ENCODE measurements at places on chromosomes 5 and 9.

- DNase-seq, result no peak
Measured at GRCh38 chr5:87576867-87577266, 164.1 kb upstream of the CCNH start.

- DNase-seq, result no peak
Measured at GRCh38 chr5:10860645-10861422, 99.8 kb upstream of the DAP start.

DNA sequence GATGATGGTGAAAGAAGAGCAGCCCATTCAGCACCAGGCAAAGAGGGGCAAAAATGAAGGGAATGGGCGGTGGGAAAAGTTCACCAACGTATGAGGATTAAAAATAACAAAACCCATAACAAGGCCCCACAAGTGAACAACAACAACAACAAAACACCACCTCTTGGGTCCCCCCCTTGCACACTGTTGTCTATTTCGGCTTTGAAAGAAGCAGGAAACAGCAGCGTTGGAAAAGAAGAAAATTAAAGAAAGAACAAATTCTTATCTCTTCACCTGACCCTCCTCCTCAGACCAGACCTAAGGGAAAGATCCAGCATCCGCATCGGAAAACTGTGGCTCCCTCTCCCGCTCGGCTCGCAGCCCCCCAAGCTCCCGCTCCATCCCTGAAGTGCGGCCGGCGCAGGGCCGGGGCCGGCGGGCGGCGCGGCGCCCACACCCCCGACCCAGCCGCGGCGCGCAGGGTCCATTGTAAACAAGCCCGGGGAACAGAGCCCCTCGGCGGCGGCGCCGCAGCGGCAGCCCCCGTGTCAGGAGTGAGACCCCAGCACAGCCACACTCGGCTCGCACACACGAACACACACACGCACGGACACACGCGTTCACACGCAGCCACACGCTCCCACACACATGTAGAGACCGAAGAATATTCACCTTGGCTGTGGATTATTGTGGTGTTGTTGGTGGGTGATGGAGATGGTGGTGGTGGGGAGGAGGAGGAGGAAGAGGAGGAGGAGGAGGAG is 535 bp downstream of the RFX3 start:
- DNase-seq, result no peak

- DNase-seq, result no peak
Measured at GRCh38 chr5:179867079-179867465, 8.5 kb upstream of the MRNIP start.

DNA sequence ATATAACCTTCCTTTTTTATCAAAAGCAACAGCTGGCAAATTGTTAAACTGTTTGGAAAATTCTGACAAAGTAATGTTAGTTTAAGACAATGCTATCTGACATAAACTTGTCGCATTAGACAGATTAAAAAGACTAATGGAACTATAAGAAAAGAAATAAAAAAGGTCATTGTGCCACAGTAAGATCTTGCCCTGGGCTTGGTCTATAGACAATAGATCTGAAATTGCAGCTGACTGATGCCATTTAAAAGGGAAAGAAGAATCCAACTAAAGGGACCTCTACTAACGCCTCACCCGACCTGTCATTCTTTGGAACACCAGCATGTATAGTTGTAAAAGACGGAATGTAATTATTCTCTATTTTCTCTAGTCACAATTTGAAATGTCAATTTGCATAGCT is 644.4 kb upstream of the GRAMD2B start:
- no peak for DNase-seq

DNA sequence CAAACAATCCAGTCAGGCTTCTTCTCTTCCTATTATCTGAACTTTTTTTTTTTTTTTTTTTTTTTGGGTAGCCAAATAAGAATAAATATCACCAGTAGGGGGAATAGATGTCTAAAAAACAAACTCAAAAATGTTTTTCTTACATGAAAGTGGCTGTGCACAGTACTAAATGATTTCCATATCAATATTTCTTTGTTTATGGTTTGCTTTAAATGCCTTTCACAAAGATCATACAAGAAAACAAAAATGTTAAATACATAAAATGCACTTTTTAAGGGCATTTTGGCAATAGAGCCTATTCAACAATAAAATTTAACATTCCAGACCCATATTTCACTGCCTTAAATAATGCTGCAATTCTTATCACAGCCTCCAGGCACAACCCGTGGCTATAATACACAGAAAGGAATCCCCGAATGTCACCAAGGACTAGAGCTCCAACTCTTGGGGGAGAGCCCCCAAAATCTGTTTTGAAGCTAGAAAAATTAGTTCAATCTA is 91.1 kb upstream of the TBCA start:
- no peak for DNase-seq

GRCh38 chr9:129748249-129748648 is 4.6 kb downstream of the PTGES start:
- DNase-seq, result no peak
